ENCODE measurements at places on chromosomes 5 and 9. TPM values are rescaled to one million over a fixed set of nuclear protein-coding genes. Genes with fewer than 3 reads are reported as not detected.

The FUBP3 gene
- total RNA-seq = 40.8 TPM

The OGN gene
- total RNA-seq = not detected

The TAF11L10 gene
- total RNA-seq = not detected

The BTNL3 gene
- not detected for total RNA-seq

The STC2 gene
- 10.5 TPM for total RNA-seq

The GMCL2 gene
- not detected for total RNA-seq

The MAML1 gene
- total RNA-seq = 33.3 TPM

The ALDH1A1 gene
- total RNA-seq = not detected

The COL27A1 gene
- total RNA-seq = 0.82 TPM

The ANKDD1B gene
- total RNA-seq = 0.23 TPM
